ENCODE measurements at places on chromosomes 6 and 20.

DNA sequence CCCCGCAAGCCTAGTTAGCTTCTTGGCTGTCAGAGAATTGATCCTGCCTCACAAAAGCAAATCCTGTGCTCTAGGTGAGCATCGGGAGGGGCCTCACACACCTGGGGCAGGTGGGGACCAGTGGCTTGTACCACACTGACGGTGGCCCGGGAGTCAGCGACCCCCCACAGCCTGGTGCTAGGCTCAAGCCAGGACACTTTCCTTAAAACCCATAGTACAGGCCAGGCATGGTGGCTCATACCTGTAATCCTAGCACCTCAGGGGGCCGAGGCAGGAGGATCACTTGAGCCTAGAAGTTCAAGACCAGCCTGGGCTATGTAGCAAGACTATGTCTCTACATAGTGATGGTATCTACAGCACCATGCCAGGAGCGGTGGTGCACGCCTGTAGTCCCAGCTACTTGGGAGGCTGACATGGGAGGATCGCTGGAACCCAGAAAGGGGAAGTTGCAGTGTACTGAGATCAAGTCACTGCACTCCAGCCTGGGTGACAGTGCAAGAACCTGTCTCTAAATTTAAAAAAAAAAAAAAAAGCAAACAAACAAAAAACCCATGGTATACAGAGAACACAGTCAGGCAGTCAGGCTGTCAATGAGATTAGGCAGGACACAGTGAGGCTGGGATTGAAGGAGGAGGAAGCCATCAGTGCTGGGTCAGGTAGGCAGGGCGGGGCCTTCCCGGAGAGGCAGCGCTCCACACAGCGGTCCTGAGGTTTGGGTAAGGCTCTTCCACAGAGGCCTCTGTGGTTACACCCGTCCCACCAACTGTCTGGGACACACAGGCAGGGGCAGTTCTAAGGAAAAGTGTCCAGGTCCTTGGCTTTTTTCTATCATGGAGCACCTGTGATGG, 41.3 kb downstream of the SYNJ2 start:
- H3K27me3 ChIP-seq, result no peaks in the 10 kb centered on the region
- H3K4me3 ChIP-seq, result no peak overlapping the region
- peaks cover 65% of the 10 kb centered on the region for H3K4me1 ChIP-seq
- peaks cover 3% of the 10 kb centered on the region for H3K36me3 ChIP-seq
- H3K27ac ChIP-seq, result no peak overlapping the region

GRCh38 chr6:46221222-46221793, 50.5 kb upstream of the ENPP5 start:
- no peaks in the 10 kb centered on the region for H3K27me3 ChIP-seq
- H3K4me1 ChIP-seq, result no peaks in the 10 kb centered on the region
- no peak overlapping the region for H3K4me3 ChIP-seq
- no peaks in the 10 kb centered on the region for H3K36me3 ChIP-seq
- no peak overlapping the region for H3K27ac ChIP-seq

GRCh38 chr6:51618563-51618962, 468.9 kb downstream of the PKHD1 start:
- H3K27ac ChIP-seq, result no peak overlapping the region
- peaks cover 3% of the 10 kb centered on the region for H3K4me1 ChIP-seq
- peak; percentile 11 for DNase-seq
- H3K27me3 ChIP-seq, result no peaks in the 10 kb centered on the region
- H3K4me3 ChIP-seq, result no peak overlapping the region

GRCh38 chr6:75481936-75482593, 11.5 kb downstream of the FILIP1 start:
- H3K4me3 ChIP-seq, result no peak overlapping the region
- H3K4me1 ChIP-seq, result peaks cover 29% of the 10 kb centered on the region
- H3K27ac ChIP-seq, result peak overlapping the region; percentile 80
- no peaks in the 10 kb centered on the region for H3K36me3 ChIP-seq

GRCh38 chr6:158629367-158630221, 14.9 kb downstream of the DYNLT1 start:
- H3K36me3 ChIP-seq, result peaks cover 59% of the 10 kb centered on the region
- no peaks in the 10 kb centered on the region for H3K27me3 ChIP-seq
- H3K4me1 ChIP-seq, result peaks cover 11% of the 10 kb centered on the region
- no peak overlapping the region for H3K4me3 ChIP-seq
- H3K27ac ChIP-seq, result no peak overlapping the region

All from muscle of leg (tissue), 16 donors.